Putamen (tissue), 1 donor: ENCODE measurements at places on chromosomes 13 and 19.

DNA sequence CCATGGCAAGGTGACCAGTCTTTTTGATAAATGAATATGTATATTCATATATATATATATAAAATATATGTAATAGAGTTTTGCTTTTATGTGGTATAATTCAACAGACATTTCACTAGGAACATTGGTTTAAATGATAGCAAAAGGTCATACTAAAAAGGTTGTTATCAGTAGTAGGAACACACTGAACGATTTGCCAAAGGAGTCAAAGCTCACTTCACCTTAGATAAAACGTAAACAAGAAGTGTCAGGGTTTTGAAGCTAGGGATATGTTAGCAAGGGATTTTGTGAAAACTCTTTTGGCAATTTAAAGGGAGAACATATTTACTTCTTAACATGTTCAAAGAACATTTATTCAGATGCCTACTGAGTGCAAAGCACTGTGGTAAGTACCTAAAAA, 8.0 kb upstream of the HS6ST3 start:
- DNase-seq, result no peak

GRCh38 chr13:53001444-53002225, 27.0 kb upstream of the OLFM4 start:
- DNase-seq, result no peak

- no peak for DNase-seq
These were observed 7.3 kb upstream of the MEDAG start for GRCh38 chr13:30898678-30899241.

DNA sequence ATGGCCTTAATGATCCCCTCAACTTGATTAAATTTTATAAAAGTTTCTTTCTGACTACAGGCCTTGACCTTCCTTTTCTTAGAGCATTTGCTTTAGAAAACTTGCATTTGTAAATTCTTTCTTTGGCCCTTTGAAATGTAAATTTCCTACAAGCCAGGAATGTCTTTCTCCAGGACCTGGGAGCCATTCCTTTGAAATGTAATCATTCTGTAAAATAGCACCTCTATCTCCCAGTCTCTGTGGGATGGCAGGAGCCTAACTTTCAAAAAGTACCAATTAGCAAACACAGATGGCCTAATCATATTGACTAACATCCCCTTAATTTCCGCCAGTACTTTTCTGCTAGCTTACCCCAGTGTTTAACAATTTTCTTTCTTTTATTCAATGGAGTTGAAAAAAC, 1394.2 kb upstream of the ATXN8OS start:
- DNase-seq, result no peak

GRCh38 chr13:107374038-107374437, 806.1 kb upstream of the ARGLU1 start:
- DNase-seq, result no peak

- no peak for DNase-seq
These were observed 3.1 kb downstream of the CDK8 start for GRCh38 chr13:26257049-26257448.

GRCh38 chr19:49761625-49762311, 1.3 kb downstream of the TSKS start:
- DNase-seq, result no peak

DNA sequence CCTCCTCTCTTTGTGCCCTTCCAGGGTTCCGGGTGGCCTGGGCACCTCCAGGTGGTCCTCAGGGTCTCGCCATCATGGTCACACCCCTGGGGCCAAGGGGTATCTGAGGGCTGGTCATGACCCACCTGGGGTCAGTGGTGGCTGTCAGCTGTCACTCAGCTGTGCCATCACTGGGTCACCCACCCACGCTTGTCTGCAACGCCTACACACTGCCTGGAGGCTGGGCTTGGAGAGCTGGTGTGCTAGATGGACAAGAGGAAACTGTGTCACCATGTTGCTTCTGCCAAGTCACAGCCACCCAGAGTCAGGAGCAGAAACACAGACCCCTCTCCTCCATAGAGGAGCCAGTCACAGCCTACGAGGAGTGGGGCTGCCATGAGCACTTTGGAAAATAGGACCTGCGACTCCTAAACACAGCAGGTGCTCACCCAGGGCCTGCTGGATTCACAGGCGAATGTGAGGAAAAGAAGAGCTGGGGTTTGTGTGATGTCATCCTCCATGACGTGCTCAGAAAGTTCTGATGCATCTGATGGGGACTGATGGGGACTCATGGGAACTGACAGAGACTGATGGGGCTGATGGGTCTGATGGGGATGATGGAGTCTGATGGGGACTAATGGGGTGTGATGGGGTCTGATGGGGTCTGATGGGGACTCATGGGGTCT, 10.7 kb upstream of the GRTP1 start:
- no peak for DNase-seq

DNA sequence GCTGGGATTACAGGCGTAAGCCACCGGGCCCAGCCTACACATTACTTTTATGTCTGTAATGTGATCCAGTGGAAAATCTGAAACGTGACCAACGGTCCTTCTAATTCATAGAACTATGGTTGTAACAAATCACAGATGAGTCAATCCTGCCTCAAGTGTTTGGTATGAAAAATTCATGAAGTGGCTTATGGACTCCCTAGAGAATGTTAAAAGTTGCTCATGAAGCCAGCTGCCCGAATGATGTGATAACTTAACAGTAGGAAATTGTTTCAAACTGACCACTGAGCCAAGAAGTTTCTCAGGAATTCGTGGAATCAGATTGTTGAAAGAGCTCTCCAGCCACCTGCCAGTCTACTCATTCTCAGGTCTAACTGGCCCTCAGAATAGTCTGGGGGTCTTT, 59.4 kb upstream of the FARP1 start:
- DNase-seq, result no peak

GRCh38 chr13:110520431-110521295, 40.9 kb downstream of the RAB20 start:
- peak; percentile 72 for DNase-seq

- no peak for DNase-seq
These were observed 394.7 kb upstream of the KLHL1 start for GRCh38 chr13:70502944-70503343.

GRCh38 chr13:45325806-45326205, 15.2 kb downstream of the TPT1 start:
- DNase-seq, result peak; percentile 52

GRCh38 chr19:45068041-45068440, 8.2 kb downstream of the ZNF296 start:
- no peak for DNase-seq
